ENCODE measurements at places on chromosomes 11 and 22.

GRCh38 chr11:66476841-66477251, 3.4 kb upstream of the DPP3 start:
- DNase-seq = no peak

DNA sequence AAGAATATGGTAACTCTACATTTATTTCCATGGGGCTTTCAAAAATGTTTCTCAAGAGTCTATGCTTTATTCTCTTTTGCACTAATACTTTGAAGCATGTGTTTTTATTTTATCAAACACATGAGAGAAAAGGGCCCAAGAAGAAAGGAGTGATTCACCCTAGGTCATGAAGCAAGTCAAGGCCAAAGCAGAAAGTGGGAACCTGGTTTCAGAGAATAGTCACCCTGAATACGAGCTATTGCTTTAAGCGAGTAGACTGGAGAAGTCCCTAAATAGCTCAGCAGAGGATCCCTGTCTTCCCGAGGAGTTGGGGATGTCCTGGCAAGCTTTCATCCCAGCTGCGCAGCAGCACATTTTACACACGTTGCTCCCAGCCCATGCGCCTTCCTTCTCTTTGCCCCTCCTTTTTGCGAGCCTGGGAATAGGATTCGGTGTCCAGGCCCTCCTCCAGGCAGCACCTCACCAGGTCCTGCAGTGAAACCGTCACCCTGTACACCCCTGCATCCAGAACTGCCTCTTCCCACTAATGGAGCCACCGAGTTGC, 19.1 kb downstream of the MPEG1 start:
- no peak for DNase-seq

- DNase-seq = no peak
These were observed 109.5 kb upstream of the PARVA start for GRCh38 chr11:12267921-12268320.

DNA sequence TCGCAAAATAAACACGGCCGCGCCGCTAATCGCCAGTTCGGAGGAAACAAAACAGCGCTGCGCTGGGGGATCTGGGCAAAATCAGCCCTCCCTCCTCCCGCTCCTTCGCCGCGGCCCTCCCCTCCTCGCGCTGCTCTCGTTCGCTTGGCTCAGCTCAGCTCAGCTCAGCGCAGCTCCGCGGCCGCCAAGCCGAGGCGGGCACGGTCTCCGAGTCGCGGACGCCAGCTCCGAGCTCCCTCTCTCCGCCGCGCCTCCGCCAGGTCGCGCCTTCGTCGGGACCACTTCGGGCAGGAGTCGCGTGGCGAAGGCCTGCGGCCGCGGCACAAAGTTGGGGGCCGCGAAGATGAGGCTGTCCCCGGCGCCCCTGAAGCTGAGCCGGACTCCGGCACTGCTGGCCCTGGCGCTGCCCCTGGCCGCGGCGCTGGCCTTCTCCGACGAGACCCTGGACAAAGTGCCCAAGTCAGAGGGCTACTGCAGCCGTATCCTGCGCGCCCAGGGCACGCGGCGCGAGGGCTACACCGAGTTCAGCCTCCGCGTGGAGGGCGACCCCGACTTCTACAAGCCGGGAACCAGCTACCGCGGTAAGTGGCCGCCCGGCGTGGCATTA, at the start of gene SPON1:
Gene SPON1 (plus strand): TSS at position 162 of the 607 bp plus-strand sequence. CDS start 182 bp downstream, at position 344.
- no peak for DNase-seq

DNA sequence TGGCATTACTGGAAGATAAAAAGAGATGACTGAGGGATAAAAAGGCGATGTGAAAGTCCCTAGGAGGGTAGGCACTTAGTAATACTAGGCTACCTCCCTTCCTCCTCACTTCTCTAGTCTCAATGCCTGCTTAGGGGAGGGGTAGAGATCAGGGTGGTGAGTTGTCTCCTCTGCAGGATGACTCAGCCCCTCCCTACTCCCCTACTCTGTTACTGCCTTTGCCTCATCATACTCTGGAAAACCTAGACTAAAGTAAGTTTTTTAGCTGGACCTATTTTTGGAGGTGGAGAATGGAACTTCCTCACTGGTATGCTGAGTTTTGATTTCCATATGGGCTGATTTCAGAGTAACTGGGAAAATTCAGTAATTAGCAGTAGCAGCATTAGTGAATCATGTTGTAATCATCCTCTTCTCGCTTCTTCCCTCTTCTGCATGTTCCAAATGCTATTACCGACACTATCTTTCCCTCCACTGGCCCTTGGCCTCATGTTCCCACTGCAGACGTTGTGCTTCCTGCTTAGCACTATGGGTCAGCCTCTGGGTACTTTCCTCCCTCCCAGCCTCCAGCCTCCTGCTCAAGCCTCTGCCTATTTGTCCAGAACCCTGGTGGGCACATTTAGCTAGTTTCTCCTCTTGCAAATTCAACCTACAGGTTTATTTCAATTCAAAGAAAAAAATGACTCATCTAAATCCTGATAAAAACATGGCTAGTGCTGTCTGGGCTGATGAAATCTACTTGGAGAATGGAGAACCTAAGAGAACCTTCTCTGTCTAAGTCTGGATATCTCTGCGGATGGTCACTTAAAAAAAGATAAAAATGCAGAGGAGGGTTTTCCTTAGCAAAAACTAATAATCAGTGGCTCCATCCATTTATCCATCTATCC, 281.7 kb downstream of the ST3GAL4 start:
- no peak for DNase-seq

All from esophagus squamous epithelium (tissue), 5 donors.